ENCODE measurements at places on chromosomes 1 and 21. TPM values are rescaled to one million over a fixed set of nuclear protein-coding genes. Genes with fewer than 3 reads are reported as not detected.
A peak's percentile ranks its signal among the peaks of the same experiment; 100 is the strongest.

Gene HSD3B2
- total RNA-seq, result 4.1 TPM

GRCh38 chr1:88973520-88974137 is 18.8 kb downstream of the KYAT3 start:
- DNase-seq, result no peak

- DNase-seq, result no peak
These were observed 20.6 kb upstream of the PGD start for GRCh38 chr1:10378081-10378841.

Gene CAMK2N1
- total RNA-seq, result 163 TPM

- DNase-seq, result no peak
These were observed 2.0 kb downstream of the TEX46 start for GRCh38 chr1:23013657-23014056.

- DNase-seq, result no peak
These were observed 160.6 kb upstream of the USP24 start for GRCh38 chr1:55375617-55376258.

Gene H6PD
- 31.9 TPM for total RNA-seq

GRCh38 chr1:91282695-91283420 is 121.8 kb downstream of the HFM1 start:
- no peak for DNase-seq

Gene GNAT2
- not detected for total RNA-seq

GRCh38 chr1:109535481-109535880 is 4.2 kb upstream of the GPR61 start:
- DNase-seq, result no peak

GRCh38 chr21:25441835-25442234 is 165.4 kb downstream of the MRPL39 start:
- no peak for DNase-seq

GRCh38 chr21:32411350-32412161 is 950 bp upstream of the EVA1C start:
- peak; percentile 93 for DNase-seq

Gene SYT11
- total RNA-seq, result 3.2 TPM

Gene ABCA4
- not detected for total RNA-seq

GRCh38 chr1:109271458-109271857 is 11.5 kb downstream of the PSRC1 start:
- DNase-seq, result no peak

- DNase-seq, result no peak
These were observed 1.0 kb upstream of the JAM2 start for GRCh38 chr21:25637851-25638659.

- DNase-seq, result peak; percentile 76
These were observed 607 bp upstream of the LGR6 start for GRCh38 chr1:202192770-202193613.

- no peak for DNase-seq
These were observed 80.2 kb downstream of the ADSS2 start for GRCh38 chr1:244371242-244372141.

DNA sequence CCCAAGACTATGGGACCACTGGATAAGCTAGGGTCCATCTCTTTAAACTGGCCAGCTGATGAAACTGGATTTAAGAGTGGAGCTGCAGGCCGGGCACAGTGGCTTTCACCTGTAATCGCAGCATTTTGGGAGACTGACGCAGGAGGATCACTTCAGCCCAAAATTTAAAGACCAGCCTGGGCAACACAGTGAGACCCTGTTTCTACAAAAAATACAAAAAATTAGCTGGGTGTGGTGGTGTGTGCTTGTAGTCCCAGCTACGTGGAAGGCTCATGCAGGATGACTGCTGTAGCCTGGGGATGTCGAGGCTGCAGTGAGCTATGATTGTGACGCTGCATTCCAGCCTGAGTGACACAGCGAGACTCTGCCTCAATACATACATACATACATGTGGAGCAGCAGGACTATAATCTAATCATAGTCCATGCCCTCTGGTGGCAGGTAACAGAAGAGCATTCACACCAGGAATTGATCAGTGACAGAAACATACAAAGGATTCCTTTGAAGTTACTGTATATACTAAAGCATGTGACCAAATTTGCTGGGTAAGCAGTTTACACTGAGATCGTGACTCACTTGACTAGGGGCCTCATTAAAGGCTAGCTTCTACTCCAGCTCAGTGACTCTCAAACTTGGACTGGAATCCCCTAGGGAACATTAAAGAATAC is 101.5 kb upstream of the SLFNL1 start:
- peak; percentile 71 for DNase-seq

Gene TNNT2
- total RNA-seq, result 0.28 TPM

Gene FCAMR
- total RNA-seq, result 0.41 TPM

GRCh38 chr1:39174390-39175081 is 30.0 kb upstream of the MACF1 start:
- no peak for DNase-seq

GRCh38 chr1:162530988-162531319 is 30.6 kb upstream of the UAP1 start:
- DNase-seq, result no peak

- DNase-seq, result no peak
These were observed 81.6 kb upstream of the SYT6 start for GRCh38 chr1:114235281-114235680.

Gene OR6K3
- not detected for total RNA-seq

- no peak for DNase-seq
These were observed 108.0 kb downstream of the HLCS start for GRCh38 chr21:36858320-36858957.

Gene CCDC185
- not detected for total RNA-seq

Gene LCK
- total RNA-seq, result 4.7 TPM

Gene PTPN22
- total RNA-seq, result 8.3 TPM

Gene PDXK
- 179 TPM for total RNA-seq

Gene UQCRHL
- total RNA-seq, result 2.1 TPM

Gene AGO3
- total RNA-seq, result 16.9 TPM

Gene MMEL1
- total RNA-seq, result 4.2 TPM

GRCh38 chr21:45537746-45538291 is 4.4 kb downstream of the SLC19A1 start:
- no peak for DNase-seq

Measured in mucosa of descending colon (tissue), 3 donors.